ENCODE measurements at places on chromosomes 11 and 22.

DNA sequence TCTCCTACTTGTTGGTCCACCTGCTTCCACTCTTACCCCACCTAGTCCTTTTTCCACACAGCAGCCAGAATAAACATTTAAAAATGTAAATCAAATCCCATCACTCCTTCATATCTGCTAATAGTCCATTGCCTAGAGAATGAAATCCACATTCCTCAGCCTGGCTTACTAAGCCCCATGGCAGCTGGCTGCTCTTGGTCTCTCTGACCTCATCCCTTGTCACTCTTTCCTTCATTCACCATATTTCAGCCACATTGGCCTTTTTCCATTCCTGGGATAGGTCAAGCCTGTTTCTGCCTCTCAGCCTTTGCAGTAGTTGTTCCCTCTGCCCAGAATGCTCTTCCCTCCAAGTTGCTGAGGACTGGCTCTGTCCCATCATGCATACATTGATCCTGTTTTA lies 512.8 kb downstream of the INSC start:
- no peak for DNase-seq

- DNase-seq, result no peak
Measured at GRCh38 chr22:19086417-19086816, 35.8 kb downstream of the DGCR2 start.

GRCh38 chr11:118045191-118045590 lies 31.7 kb upstream of the TMPRSS4 start:
- peak; percentile 74 for DNase-seq

GRCh38 chr11:120717623-120718022 lies 206.1 kb downstream of the GRIK4 start:
- no peak for DNase-seq

DNA sequence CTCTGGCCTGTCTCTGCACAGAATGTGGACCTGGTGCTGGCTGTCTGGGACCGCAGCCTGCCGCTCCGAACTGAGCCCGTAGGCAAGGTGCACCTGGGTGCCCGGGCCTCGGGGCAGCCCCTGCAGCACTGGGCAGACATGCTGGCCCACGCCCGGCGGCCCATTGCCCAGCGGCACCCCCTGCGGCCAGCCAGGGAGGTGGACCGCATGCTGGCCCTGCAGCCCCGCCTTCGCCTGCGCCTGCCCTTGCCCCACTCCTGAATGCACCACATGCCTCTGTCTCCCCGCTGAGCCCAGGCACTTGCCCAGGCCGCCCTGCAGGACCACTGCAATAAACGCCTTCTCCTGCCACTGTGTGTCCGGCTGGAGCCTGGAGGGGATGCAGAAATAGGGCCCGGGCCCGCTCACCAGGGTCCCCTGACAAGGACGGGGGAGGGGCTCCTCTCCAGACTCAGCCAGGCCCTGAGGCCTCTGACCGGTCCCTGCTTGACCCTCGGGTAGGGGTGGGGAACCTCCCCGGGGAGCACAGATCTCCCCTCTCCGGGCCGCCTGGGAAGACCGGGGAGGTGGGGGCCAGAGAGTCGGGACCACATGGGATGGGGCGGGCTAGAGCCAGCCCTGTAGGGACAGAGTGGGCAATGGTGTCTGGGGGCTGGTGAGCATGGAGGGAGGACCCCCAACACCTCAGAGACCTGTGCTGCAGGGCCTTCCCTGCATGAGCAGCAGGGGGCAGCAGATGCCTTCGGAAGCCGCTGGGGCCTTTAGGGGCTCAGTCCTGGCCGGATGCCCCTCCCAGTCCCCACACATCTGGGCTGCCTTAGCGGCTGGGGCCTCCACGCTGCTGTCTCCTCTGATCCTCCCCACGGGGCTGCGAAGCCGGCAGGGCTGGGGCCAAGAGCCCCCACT lies 1.4 kb upstream of the TNNI2 start:
- DNase-seq, result peak; percentile 71

GRCh38 chr22:39344046-39344390 lies 5.8 kb upstream of the SYNGR1 start:
- no peak for DNase-seq

GRCh38 chr22:29215012-29215860 lies 9.5 kb downstream of the EMID1 start:
- DNase-seq, result no peak

DNA sequence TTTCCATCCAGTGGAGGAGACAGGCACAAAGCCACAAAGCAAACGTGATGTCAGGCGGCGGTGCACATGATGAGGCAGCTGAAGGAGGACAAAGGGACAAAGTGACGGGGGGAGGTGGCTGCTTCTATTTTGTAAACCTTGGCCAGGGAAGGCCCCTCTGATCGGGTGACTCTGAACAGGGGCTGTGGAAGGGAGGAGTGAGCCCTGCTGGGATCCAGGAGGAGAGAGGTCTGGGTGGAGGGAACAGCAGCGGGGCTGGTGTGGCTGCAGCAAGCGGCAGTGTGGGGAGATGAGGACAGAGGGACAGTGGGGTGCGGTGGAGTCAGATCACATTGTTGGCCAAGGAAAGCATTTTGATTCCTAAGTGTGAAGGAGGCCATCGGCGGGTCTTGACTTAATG lies 36.7 kb downstream of the SHISAL1 start:
- no peak for DNase-seq

- DNase-seq, result no peak
Measured at GRCh38 chr11:1640076-1640946, 10.7 kb downstream of the KRTAP5-5 start.

- no peak for DNase-seq
Measured at GRCh38 chr11:1653541-1654387, 24.2 kb downstream of the KRTAP5-5 start.

DNA sequence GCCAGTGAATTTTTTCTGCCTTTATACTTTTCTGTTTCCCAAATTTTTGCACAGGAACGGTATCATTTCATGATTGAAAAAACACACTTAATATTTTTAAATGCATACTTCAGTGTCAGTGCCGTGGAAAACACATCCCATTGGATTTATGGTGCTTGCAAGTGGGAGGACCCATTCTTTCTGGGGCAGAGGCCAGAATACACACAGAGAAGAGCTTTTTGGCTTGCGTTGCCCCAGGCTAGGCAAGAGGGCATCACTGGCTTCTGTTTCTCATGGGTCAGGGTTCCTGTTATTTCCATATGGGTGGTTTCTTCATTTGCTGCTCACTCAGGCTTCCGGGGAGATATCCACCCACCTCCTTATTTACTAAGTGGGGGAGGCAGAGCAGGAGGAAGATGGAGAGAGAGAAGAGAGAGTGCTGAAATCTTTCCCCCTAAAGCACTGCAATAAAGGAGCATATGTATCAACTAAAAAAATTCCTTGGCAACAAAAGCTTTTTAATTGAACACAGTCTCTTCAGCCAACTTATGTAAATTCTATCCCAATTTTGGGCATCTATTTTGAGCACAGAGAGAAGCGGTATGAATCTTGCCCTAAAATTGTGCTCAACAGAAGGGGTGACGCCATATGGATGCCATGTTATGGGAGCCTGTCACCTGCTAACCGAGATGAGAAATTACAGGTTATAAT lies 66.0 kb upstream of the KIRREL3 start:
- no peak for DNase-seq

DNA sequence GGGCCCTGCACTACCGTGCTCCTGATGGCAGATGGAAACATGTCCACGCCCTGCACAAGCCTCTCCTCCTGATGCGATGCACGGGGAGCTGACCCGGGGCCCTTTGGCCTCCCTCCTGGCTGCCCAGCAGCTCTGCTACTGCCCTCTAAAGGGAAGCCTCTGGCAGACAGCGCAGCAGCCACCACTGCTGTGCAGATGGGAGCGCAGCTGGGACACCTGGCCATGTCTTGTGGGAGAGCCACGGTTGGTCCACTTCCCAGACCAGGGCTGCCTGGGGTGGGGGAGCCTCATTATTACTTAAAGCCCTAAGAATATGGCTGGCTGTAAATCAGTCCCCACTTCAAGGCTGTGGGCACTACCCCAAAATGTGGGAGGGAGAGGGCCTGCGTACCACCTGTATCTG lies 38.3 kb downstream of the TBX1 start:
- DNase-seq, result no peak

GRCh38 chr11:643849-644738 lies 7.0 kb downstream of the DRD4 start:
- DNase-seq, result no peak

DNA sequence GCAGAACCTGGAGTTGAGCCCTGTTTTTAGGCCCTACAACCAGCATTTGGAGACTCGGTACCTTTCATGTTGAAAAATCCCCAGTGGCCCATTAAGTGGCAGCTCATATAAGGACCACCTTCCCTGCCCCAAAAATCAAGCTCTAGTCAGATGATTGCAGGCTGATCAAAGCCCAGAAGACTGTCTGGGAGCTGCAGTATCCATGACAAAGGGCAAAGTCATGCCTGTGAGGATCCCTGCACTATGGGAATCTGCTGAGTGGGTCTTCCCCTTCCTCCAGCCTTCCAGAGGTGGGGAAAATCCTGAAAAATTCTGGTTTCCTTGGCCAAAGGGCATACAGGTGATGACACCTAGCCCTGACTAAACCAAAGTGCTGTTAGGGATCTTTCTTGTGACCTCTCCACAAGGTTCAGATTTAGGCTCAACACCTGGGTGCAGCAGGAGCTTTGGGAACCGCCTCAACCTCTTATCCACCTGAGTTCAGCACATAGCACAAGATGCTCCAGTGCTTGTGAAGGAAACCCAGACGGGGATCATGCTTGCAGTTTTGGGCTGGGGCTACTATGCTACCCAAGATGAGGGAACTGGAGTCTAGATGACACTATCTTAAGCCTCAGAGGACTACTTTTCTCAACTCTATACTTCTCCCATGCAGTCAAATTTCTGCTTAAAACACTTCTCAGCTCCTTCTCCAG lies 1.2 kb upstream of the TRIM3 start:
- no peak for DNase-seq

DNA sequence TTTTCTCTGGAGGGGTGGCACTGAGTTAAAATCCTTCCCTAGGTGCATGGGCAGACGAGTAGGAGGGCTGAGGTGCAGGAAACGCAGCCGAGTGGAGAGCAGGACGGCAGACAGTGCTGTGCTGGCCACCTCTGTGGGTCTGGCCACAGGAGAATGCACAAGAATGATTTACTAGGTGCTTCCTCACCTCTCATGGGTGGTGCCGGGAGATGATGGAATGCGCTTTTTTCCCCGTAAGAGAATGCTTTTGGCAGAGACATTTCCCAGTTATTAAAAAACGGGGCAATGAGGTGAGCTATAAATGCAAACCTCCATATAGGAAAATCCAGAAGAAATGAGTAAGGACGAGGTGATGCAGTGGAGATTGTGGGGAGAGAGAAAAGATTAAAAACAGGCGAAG lies 86.1 kb downstream of the ADAMTS15 start:
- DNase-seq, result no peak

DNA sequence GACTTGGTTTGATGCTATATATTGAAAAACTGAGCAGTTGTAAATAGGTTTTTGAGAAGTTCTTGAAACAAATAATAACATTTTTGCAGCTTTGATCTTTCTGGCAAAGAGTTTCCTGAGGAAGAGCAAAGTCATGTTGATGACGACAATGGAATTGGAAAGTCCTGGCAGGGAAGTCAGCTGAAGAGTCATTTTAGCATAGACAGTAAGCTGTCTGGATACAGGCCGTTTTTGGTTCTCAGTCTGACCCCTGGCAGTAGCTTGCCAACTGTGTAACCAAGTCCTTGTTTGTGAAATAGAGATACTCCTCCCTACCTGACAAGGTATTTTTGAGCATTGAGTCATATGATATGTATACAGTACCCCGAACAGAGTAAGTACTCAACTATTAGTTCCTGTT lies 193.3 kb downstream of the C11orf91 start:
- no peak for DNase-seq

GRCh38 chr11:8641332-8641731 lies 41.1 kb downstream of the TRIM66 start:
- DNase-seq, result no peak

GRCh38 chr11:116215471-116216113 lies 557.2 kb downstream of the BUD13 start:
- DNase-seq, result no peak

GRCh38 chr11:123055191-123055901 lies 6.6 kb downstream of the HSPA8 start:
- DNase-seq, result no peak

GRCh38 chr11:33737362-33737821 lies 1.2 kb upstream of the CD59 start:
- DNase-seq, result no peak

GRCh38 chr11:33452836-33453624 lies 195.8 kb downstream of the HIPK3 start:
- DNase-seq, result no peak

- no peak for DNase-seq
Measured at GRCh38 chr11:35617687-35618496, at the start of gene FJX1. FJX1 (plus strand) TSS chr11:35618460; CDS start chr11:35618637, 177 bp downstream.

- DNase-seq, result no peak
Measured at GRCh38 chr11:74055938-74056337, 47.1 kb upstream of the UCP3 start.

DNA sequence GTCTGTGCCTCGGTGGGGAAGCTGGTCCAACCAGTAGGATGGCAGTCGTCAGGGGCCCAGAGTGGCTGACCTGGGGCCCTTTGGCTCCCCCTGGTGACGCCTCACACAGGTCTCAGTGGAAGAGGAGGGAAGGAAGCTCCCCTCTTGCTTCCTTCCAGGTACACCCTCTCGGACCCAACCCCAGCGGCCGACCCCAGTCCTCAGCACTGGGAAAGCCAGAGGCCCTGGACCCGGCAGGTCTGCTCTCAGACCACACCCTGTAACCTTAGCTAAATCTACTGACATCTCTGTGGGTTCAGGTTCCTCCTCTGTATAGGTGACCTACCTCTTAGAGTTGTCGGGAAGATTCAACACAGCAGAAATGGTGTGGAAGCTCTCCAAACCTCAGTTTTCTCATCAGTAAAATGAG lies 3.4 kb upstream of the SCUBE1 start:
- peak; percentile 46 for DNase-seq

DNA sequence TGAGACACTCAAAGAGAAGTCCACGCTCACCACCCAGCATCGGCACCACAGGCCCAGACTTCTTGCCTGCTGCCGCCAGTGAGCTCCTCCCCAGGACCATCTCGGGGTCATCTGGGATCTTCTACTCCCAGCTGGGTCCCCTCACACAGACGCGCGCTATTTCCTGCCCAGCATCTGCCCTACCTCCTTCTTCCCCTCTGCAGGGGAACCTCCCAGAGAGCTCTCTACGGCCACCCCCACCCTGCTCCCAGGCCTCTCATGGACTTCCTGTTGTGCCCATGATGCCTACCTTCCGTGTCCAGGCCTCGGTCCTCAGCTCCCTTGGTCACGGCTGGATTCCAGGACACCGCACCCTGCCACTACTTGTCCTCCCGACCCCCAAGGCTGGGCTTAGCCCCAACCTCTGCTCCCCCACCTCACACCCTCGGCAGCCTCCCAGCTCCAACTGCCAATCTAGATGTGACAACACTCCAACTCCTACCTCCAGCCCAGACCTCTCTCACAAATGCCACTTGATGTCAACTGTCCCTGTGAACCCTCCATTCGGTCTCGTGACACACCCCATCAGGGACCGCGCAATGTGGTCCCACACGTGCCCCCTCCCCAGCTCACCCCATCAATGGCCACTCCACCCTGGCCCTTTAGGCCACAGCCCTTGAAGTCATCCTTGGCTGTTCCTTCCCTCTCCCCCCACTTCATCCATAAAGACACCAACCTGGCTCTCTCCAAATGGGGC lies 45.3 kb downstream of the SGSM3 start:
- no peak for DNase-seq
